Cardiac muscle cell (in vitro differentiated cells and primary cell): ENCODE measurements at places on chromosomes 7 and 10. TPM values are rescaled to one million over a fixed set of nuclear protein-coding genes. Genes with fewer than 3 reads are reported as not detected.

DNA sequence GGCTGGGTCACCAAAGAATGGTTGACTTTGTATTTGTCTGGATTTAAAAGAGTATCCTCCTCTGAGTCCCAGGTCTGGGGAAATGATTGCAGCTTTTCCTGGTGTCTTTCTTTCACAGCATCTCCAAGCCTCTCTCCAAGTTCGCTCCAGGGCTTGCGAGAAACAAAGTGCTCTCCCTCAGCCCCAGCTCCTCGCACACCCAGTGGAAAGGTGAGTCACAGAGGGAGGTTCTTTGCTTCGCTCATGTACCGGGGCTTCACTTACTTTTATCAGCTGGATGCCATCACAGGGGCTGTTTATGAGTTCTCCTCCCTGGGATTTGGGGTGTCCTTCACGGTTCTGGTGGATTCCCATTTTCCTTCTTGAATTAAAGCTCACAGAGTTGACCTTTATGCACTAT is 252.2 kb upstream of the PLPP4 start:
- no peak for DNase-seq

The SAP25 gene
- 1.4 and 1.5 TPM in 2 replicates for total RNA-seq

- no peak for DNase-seq
Measured at GRCh38 chr10:11157292-11158076, 139.8 kb downstream of the CELF2 start.

GRCh38 chr10:21807180-21807579 is 196.3 kb downstream of the DNAJC1 start:
- peak; percentile 13 for DNase-seq

DNA sequence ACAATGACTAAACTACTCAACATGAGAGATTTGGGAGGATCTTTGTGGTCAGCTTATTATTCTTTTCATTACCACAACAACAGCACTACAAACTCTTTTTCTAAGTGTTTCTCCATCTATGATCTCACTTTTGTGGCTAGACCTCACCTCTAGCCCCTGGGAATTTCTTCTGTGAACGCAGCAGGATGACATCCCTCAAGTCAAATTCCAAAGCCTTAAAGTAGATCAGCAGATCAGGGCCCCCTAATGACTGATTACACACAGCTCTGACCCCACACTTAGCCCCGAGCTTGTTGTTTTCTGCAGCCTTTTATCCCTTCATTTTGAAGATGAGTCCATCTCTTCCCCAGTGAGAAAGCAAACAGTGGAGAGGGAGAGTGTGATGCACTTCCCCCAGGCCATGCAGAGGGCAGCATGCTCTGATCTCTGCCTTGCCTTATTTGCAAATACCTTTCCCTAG is 27.3 kb downstream of the TFAM start:
- DNase-seq, result no peak

- peak; percentile 87 for DNase-seq
Measured at GRCh38 chr10:101018600-101019439, 12.1 kb downstream of the PDZD7 start.

The OR9A2 gene
- total RNA-seq, result 0.60 TPM in 1 of 2 replicates, not detected in the other

- no peak for DNase-seq
Measured at GRCh38 chr10:13661256-13661655, 74.5 kb downstream of the PRPF18 start.

DNA sequence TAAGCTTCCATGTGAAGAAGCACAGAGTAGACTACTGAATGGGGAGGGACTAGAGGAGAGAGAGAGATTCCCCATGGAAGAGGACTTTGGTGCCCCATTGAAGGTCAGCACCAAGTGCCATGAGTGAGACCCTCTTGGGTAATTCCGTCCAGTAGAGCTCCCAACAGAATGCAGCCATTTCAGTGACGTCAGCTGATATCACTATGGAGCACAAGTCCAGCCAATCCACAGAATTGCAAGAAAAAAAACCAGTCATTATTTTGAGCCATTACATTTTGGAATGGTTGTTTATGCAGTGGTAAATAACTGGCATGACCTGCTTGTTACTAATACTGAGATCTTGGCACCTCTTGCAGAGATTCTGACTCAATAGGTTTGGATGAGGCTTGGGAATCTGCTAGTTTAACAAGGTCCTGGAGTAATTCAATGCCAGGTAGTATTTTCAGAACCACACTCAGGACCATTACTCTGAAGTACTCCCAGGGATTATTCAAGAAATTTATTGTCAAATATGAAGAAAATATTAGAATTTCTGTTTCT is 52.6 kb upstream of the SP8 start:
- no peak for DNase-seq

The KLF14 gene
- not detected in 2 replicates for total RNA-seq

The BMPR1A gene
- 37.0 and 39.4 TPM in 2 replicates for total RNA-seq

DNA sequence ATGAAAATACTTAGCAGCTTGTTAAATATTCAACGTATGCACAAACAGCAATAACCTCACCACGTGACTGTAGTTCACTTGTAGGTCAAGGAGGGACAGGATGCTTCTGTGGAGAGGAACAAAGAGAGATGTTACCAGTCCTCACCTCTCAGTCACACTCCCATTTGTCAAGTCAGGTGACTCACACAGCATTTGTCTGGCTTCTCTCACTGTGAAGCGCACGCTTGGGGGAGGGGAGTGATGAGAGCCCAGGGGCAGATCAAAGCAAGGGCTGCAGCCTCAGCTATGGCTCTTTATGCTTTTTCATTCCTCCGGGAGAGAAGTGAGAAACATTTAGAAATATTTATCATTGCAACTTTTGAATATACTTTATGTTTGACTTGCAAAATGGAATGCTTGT is 2.9 kb upstream of the RBM20 start:
- DNase-seq, result peak; percentile 92

DNA sequence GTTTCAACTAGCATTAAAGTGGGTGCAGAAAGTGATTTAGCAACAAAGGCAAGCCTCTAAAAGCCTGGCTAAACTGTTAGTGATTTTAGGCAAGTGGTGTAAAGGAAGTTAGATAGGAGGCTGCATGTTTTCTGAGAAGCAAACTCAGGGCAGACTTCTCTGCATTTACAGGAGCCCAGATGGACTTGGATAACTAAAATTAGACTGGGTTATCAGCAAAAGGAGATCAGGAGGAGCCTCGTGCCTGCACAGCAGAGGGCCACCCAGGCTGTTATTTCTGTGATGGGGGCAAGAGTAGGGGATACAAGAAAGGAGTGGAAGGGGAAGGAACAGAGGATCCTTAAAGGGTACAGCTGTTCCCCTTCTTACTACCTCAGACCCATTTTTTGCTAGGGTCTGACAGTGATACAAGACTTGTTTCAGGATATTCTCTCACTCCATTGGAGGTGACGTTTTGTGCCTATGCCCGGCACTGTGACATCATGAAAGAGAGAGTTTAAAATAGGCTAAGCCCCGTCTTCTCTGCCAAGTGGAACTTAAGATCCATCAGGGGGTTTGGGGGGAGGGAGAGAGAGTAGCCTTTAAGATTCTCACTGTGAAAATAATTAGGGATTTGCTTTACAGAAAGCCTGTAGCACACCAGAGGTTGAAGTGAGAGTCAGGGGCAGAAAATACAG is 49.6 kb upstream of the PDCD4 start:
- no peak for DNase-seq

DNA sequence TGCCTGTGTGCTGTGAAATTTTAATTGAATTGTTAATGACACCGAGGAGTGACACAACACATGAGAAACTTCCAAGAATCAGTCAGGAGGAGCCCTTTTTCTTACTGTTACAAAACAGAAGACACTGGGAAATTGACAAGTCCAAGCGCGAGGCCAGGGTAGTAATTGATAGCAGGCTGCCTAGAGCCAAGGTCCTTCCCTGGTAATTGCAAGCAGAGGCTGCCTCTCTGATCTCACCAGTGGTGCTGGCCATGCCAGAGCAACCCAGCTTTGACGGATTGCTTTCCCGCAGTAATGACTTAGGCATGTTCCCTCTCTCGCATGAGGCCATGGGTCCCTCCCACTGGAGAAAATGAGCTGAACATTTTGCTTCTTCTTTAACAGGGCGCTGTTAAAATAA is 111.5 kb downstream of the LRMDA start:
- peak; percentile 34 for DNase-seq

The GATA3 gene
- 2.1 and 3.4 TPM in 2 replicates for total RNA-seq

The CFTR gene
- total RNA-seq, result 12.0 and 13.3 TPM in 2 replicates

GRCh38 chr7:149291781-149292461 is 29.9 kb downstream of the ZNF783 start:
- no peak for DNase-seq

DNA sequence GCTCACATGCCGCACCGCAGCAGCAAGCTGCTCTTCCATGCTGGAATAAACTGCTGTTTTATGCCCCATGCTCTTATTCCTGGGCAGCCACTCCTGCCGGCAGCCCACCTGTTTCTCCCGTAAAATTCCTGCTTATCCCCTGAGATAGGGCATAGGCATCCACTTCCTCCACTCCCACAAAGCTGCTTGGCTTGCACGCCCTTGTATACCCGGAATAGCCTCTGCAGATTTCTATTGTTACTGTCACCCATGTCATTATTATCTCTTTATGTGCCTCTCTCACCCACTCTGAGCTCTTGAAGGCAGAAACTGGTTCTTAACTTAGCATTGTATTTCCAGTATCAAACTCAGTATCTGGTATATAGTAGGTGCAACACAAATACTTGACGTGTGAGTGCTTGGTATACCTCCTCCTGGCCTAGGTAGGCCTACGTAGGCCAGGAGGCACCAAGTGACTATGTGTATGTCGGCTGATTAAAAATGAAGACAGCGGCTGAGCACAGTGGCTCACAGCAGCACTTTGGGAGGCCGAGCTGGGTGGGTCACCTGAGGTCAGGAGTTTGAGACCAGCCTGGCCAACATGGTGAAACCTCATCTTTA is 193.4 kb downstream of the CCDC3 start:
- peak; percentile 19 for DNase-seq

DNA sequence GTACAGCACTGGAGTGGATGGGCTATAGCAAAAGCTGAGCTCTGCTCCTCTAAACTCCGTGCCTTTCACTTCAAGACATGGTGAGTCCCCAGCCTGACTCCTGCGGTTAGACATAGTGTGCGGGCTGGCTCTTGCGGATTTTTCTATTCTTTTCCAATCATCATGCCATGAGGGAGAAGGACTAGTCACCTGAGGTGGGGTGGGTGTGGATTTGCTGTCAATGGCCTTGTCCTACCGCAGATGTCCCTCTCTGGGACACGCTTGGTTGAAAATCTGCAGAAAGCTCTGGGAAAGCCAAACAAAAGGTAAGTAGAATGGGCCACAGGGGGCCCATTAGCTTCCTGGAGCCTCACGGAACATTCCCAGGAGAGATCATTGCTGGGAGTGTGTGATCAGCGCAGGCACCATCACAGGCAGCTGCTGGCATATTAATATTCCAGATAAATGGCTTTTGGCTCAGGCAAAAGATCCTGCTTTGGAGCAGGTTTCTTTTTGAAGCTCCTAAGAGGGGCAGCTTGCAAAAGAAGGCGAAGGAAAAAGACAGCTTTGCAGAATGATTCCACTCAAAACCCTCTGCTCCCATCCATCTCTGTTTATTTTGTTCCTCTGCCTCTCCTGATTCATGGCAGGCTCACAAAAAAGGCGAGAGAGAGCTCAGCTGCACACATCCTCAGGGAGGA is 509.0 kb upstream of the ZMIZ1 start:
- DNase-seq, result no peak

- DNase-seq, result peak; percentile 21
Measured at GRCh38 chr7:65251851-65252620, 121.6 kb upstream of the ZNF92 start.

DNA sequence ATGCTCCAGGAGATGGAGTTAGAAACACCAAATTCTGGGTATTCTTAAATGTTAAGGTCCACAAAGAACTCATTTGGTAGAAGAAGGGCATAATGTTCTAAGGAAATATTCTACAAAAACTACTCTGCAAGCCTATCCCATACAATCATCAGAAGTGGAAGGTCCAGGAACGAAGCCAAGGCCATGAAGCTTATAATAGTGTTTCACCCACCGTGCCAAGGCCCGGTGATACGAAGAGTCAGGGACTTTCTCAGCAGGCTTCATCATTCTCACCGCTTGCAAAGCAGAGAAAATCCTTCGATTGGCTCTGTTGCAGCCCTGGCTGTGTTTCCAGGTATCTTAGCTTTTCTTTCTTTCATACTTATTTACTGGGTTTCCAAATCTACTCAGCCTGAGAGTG is 351.9 kb upstream of the CELF2 start:
- DNase-seq, result no peak

DNA sequence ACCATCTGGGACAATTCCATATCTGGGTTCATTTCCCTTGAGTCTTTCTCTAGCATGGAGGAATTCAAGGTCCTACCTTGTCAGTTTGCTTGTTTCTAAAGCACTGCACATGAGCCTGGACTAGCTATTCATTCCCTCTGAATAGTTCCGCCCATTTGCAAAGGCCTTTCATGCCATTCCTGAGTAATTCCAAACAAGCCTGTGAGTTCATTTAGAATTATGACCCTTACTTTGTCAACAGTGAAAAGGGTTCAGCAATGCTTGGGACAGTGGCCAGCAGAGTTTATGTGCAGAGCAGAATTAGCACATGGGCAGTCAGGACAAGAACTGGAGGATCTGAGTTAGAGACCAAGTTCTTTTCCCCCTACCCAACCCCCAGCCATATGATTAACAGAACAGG is 27.9 kb upstream of the CRTAC1 start:
- no peak for DNase-seq

DNA sequence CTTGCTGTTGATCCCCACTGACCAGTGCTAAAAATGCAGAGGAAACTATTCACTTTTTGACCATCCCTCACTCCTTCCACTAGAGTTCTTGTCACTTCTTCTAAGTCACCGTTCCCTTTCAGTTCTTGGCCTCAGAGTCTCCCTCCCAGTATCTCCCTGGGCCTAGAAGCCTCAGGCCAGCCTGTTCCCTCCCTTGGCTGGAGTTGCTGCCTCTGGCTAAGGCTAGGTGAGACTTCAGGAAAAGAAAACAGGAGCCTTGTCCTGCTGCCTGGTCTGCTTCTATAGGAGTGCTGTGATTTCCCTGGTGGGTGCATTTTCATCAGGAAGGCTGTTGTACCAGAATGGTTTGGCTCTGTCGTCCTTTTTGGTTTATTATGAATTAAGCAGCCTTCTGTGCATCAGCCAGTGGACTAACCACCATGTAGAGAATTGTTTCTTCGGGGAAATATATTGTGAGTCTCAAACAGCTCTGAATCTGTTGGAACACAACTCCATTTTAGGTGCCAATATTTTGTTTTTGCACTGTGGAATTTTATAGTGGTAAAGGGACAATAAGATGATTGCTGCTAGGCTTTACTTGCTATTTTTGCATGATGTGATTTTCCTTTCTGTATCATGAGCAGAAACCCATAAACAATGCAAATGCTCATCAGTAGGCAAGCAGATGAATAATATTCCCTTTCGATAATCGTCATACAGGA is 233.4 kb upstream of the FZD1 start:
- no peak for DNase-seq

The SCIN gene
- total RNA-seq, result 0.66 TPM in 1 of 2 replicates, not detected in the other

- DNase-seq, result peak; percentile 28
Measured at GRCh38 chr7:43766564-43766963, 8.1 kb downstream of the BLVRA start.

The SUN3 gene
- not detected in 2 replicates for total RNA-seq

The STAM gene
- total RNA-seq, result 22.7 and 24.1 TPM in 2 replicates

DNA sequence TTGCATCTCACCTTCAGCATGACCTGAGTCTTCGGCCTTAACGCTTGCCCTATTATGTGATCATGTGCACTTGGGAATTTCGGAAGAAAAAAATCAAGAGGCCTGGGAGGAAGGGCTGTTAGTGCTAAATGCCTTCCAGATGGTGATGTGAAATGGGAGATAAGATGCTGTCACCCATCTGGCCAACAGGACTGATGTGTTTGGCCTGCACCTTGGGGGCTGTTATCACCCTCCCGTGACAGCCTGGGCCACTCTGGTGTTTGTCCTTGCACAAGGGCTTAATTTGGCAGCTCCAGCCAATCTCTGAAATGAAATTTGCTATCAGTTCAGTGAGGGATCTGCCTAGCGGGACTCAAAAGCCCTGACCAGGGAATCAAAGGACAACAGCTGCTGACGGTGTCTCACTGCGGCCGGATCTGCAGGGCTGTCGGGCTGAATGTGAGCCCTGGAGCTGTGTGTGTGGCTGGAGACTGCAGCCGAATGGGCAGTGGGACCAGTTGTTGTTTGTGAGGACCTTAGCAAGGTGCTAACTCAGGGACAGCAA is 131.4 kb upstream of the BTBD16 start:
- DNase-seq, result no peak
